Retina (tissue), 1 donor: ENCODE measurements at places on chromosomes 13 and 19.

GRCh38 chr13:61350341-61350740 lies 65.3 kb downstream of the PCDH20 start:
- DNase-seq, result no peak

- no peak for DNase-seq
These were observed 64.2 kb downstream of the MCF2L start for GRCh38 chr13:113033054-113033850.

DNA sequence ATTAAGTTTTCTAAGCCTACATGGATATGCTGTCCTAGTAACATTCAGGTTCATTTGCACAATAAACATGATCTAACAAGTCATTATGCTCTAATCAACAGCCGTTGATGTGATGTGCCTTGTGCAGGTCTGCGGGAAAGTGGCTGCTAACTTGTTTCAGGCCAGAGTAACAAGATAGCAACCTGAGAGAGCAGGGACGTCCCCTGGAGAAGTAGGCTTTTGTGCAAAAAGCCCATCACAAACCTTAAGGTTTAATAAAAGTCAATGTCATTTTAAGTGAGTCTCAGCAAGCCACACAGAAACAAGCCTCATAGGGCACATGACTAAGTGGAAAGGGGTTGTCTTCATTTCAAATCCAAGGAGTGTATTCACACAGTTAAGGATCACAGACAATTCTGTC lies 17.6 kb downstream of the FOXO1 start:
- DNase-seq, result no peak

- DNase-seq, result no peak
These were observed 641.0 kb upstream of the ARGLU1 start for GRCh38 chr13:107208889-107209288.

DNA sequence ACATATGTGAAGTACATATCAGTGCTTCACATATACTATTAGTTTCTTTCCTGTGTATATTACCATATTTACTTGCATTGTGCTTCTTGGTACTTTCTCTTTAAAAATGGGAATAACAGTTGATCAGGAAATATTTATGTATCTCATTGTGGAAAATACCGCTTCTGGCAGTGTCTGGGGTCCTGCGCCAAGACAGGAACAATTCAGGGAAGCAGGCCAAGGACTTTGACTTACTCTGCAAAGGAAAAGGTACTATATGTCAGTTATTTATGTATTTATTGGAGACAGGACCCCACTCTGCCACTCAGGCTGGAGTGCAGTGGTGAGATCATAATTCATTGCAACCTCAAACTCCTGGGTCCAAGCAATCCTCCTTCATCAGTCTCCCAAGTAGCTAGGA lies 57.7 kb upstream of the NBEA start:
- no peak for DNase-seq

DNA sequence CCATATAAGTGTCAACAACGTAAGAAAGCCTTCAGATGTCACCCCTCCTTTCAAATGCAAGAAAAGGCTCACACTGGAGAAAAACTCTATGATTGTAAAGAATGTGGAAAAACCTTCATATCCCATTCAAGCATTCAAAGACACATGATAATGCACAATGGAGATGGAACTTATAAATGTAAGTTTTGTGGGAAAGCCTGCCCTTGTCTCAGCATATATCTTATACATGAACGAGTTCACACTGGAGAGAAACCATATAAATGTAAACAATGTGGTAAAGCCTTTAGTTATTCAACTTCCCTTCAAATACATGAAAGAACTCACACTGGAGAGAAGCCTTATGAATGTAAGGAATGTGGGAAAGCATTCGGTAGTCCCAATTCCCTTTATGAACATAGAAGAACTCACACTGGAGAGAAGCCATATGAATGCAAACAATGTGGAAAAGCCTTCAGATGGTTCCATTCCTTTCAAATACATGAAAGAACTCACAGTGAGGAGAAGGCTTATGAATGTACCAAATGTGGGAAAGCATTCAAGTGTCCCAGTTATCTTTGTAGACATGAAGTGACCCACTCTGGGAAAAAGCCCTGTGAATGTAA lies 11.1 kb downstream of the ZNF844 start:
- no peak for DNase-seq

- DNase-seq, result no peak
These were observed at the start of gene GNA15 for GRCh38 chr19:3135961-3136683. Gene GNA15, plus strand, starts transcription at chr19:3136033. Its CDS starts 418 bp downstream, at chr19:3136451.

DNA sequence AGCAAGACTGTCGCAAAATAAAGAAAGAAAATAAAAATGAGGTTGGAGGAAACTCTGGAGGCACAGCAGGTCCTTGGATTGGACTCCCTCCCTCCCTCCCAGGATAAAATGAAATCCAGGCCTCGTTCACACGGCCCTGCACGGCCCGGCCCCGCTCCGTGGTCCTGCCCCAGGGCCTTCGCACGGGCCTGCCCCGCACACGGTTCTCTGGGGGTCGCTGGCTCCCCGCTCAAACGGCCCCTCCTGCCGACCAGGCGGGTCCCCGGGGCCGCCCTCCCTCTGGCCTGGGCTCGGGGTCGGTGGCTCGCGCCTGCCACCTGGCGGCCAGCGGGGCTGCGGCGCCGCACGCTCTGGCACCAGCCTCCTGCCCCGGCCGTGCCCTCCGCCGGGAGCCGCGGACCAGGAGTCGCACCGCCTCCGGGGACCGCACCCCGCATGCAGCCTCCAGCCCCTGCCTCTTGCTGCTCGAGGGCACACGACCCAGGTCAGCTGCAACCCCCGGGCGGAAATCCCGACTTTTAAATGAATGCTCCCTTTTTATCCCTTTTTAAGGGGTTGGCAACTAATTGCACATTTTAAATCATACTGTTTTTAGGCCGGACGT lies 1.5 kb upstream of the WDR18 start:
- peak; percentile 89 for DNase-seq

- no peak for DNase-seq
These were observed 52.2 kb downstream of the WDFY2 start for GRCh38 chr13:51636349-51636890.

GRCh38 chr19:11814700-11815035 lies 595 bp downstream of the ZNF440 start:
- DNase-seq, result no peak

GRCh38 chr13:27978301-27978968 lies 9.3 kb upstream of the CDX2 start:
- DNase-seq, result no peak

DNA sequence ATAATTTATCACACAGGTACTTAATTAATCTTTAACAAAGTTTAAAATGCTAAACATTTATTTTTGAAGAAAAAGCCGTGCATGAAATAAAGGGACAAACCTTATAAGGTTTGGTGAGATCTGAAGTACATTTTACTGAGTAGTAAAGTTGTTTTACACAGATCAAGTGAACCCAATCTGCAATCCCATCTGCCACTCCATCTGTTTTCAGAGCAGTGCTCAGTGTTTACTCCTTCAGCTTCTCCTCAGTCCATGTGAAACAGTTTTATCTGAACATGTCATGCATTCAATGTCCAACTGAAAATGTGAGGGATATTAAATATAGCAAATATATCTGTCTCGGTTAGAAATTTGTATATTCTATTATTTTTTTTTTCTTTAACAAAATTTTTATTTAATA lies 166.8 kb downstream of the MAB21L1 start:
- no peak for DNase-seq

DNA sequence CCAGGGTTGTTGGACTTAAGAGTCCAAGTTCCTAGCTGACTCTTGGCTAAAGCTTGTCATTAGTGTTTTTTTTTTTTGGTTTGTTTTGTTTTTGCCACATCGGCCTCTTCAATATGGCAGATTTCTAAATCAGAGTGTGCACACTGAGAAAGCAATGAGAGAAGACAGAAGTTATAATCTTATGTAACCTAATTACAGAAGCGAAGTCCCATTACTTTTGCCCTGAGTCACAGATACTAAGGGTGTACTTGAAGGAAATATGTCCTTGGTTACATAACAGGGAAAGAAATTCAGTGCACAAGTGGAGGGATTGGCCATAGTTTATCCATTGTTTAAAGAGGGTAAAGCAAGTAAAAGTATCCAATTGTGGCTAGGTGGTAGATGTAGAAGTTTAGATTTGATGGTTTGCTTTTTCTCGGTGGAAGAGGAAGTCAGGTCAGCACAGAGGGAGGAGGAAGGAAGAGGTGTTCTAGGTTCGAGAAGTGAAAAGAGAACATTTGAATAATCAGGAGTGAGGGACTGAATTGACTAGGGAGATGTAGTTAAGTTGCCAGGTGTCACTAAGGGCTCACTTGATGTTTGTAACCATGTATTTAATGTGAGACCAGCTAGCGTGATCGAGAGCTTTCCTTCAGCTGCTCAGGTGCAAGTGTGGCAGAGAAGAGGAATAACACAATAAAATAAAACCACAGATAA lies 12.2 kb downstream of the GTF2F2 start:
- DNase-seq, result no peak

- no peak for DNase-seq
These were observed 10.7 kb upstream of the FLT1 start for GRCh38 chr13:28505543-28506135.

DNA sequence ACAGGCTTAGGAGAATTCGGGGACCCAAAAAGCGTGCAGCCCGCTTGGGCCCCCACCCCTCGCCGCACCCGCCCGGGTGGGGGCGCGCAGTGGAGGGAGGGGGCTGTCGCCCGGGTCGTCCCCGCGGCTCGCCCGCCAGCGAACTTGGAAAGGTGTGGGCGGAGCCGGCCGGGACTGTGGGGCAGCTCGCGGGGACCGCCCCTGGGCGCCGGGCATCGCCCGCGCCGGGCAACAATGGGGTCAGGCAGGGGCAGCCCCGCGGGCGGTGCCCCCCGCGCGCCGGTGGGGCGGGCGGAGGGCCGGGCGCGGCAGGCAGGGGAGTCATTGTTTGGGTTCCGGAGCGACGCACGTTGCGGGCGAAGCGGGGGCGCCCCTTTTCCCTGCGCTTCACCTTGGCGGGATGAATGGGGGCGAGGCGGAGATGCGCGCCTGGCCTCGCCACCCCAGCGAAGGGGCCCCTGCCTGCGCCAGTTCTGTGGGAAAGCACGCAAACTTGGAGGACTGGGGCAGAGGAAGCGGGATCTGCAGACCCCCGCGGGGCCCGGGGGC lies 647 bp upstream of the KLF12 start:
- peak; percentile 90 for DNase-seq

DNA sequence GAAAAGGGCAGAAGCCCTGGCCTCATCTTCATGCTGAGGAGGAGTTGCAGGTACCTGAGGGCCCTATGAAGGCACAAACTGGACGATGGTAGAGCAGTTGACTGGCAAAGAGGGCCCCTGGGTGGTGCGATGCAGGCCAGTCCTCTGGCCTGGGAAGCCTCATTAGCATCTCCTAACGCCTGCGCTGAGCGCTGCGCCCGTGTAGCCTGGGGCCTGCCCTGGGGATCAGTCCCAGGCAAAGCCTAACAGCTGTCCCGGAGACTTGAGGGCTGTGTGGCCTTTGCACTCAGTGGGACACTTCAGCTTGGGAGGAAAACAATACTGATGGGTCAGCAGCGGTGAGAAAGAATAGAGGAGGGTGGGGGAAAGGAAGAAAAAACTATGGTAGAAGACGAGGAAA lies 187.7 kb downstream of the RAP2A start:
- DNase-seq, result no peak

DNA sequence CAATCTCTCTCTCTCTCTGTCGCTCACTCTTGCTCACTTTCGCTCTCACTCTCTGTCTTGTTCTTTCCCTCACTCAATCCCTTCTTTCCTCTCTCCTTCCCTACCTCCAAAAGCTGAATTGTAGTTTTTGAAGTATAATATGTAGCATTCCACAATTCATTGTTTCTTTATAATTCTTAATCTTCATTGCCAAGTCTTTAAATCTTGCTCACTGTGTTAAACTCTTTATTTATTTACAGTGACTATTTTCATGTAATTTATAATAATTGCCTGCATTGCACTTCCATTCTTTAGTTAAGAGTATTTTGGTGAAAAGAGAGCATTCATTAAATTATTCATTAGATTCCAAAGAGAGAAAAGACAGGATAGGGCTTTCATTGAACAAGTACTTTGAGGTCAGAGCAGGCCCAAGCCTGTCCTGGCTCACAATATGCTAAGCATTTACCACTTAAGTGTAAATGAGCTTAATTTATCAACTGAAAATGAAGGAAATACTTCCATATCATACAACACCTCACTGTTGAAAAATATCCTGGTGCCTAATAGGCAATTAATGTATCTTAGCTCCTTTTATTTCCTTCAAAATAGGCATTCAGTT lies 257.4 kb upstream of the SLITRK1 start:
- no peak for DNase-seq

- no peak for DNase-seq
These were observed 584.3 kb upstream of the SLITRK6 start for GRCh38 chr13:86383561-86383960.

DNA sequence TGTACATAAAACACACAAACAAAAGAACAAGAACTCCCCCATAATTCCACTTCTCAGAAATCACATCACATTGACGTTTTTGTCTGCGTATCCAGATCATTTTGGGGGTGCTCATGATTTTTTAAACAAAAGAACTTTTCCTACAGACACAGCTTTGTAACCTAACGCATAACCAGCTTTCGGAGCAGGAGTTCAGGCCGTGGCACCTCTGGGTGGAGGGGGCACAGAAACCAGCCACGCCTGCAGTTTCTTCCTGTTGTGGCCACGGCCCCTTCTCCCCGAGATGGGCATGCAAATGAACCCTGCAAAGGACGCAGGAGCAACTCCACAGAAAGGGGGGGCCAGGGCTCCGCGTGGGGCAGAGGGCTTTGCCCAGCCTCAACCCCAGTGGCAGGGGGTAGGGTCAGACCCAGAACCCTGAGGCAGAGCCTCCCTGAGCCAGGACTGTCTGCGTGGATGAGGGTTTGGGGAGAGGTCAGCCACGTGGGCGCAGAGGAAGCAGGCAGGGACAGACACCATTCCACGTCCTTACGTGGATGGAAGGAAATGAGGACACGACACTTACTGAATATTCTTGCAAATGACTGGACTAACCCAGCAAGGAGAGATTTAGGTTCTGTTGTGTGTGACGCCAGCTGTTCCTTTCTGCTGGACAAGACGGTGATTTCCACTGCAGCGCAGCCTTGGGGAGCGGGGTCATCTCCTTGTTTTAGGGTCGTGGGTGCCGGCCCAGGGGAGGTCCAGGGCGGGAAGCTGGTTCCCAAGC lies 64.4 kb downstream of the RASA3 start:
- no peak for DNase-seq

DNA sequence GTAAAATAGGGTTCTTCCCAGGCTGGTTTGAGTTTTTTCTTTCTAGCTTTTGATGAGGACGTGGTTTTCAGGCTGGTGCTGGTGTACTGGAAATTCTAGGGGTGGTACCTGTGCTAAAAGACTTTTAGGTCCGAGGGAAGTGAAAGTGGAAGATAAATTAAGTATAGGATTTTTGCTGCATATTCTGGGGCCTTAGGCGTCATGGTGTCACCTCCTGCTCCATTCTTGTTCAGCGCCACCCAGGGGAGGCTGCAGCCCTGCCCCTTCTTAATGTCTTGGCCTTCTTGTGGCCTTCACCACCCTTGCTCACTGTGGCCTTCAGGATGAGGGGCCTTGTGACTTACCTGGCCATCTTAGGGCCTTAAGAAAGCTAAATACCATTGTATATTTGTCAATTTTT lies 12.4 kb downstream of the ZNF552 start:
- DNase-seq, result no peak

GRCh38 chr13:27270594-27271520 lies at the start of gene RASL11A:
Gene RASL11A, plus strand, starts transcription at chr13:27270830. Its CDS starts 115 bp downstream, at chr13:27270945.
- DNase-seq, result peak; percentile 96

- DNase-seq, result no peak
These were observed 55.8 kb downstream of the AKAP11 start for GRCh38 chr13:42327725-42328124.
